ENCODE measurements at places on chromosomes 6 and 20. TPM values are rescaled to one million over a fixed set of nuclear protein-coding genes. Genes with fewer than 3 reads are reported as not detected.
A peak's percentile ranks its signal among the peaks of the same experiment; 100 is the strongest.

- no peak for DNase-seq
- H3K4me3 ChIP-seq, result peak overlapping the region; percentile 99
- no peaks in the 10 kb centered on the region for H3K36me3 ChIP-seq
- H3K4me1 ChIP-seq, result peaks cover 42% of the 10 kb centered on the region
Measured at GRCh38 chr20:32359633-32360332, 1.7 kb downstream of the ASXL1 start.

MDFI gene
- 31.8 TPM for total RNA-seq

SIRPG gene
- total RNA-seq, result not detected

TFAP2D gene
- total RNA-seq, result not detected

- no peak overlapping the region for H3K4me3 ChIP-seq
- H3K27ac ChIP-seq, result no peak overlapping the region
- no peaks in the 10 kb centered on the region for H3K27me3 ChIP-seq
- H3K4me1 ChIP-seq, result no peaks in the 10 kb centered on the region
Measured at GRCh38 chr6:140602431-140603248, 1228.2 kb upstream of the CITED2 start.

- H3K27me3 ChIP-seq, result no peaks in the 10 kb centered on the region
- DNase-seq, result no peak
- H3K4me1 ChIP-seq, result no peaks in the 10 kb centered on the region
- H3K4me3 ChIP-seq, result no peak overlapping the region
Measured at GRCh38 chr20:5888041-5888440, 62.3 kb downstream of the TRMT6 start.

- H3K27me3 ChIP-seq, result no peaks in the 10 kb centered on the region
- H3K4me3 ChIP-seq, result no peak overlapping the region
- no peak overlapping the region for H3K27ac ChIP-seq
- H3K36me3 ChIP-seq, result no peaks in the 10 kb centered on the region
- DNase-seq, result no peak
- H3K4me1 ChIP-seq, result no peaks in the 10 kb centered on the region
Measured at GRCh38 chr6:157925771-157926170, 55.9 kb upstream of the SYNJ2 start.

MSH5 gene
- total RNA-seq, result 12.2 TPM

ATP9A gene
- total RNA-seq, result 37.9 TPM

DNA sequence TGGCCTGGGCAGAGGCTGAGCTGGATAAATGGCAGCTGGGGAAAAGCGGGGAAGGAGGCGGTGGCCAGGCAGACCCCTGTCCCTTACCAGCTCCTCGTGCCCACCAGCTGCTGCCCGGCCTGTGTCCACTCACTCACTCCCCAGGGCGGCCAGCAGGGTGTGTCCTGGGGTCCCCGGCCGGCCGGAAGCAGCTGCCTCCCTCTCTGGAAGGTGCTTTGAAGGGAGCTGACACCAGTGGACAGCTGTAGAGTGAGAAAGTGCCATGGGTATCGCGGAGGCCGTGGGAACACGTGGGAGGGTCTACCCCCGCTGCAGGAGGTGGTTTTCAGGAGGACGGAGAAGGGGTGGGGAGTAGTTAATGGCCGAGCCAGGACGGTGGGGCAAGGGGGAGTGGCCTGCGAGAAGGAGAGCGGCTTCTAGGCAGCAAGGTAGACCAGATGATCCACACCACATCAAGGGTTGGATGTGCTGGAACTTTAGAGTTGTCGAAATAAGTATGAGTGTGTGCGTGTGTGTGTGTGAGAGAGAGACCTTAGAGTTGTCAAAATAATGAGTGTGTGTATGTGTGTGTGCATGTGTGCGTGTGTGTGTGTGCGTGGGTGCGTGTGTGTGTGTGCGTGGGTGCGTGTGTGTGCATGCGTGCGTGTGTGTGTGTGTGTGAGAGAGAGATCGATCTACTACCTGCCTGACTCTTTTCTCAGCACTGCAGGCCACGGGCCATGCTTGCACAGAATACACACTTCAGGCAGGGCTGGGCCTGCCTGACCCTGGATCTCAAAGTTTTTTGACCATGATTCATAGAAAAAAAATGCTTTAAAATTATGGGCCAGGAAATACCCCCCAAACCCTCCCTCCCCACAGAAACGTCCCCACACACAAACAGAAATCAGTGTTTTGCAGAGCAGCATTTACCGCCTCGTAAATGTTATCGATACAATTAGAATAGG, 43.9 kb downstream of the CDH4 start:
- H3K36me3 ChIP-seq, result no peaks in the 10 kb centered on the region
- H3K27me3 ChIP-seq, result no peaks in the 10 kb centered on the region
- no peak overlapping the region for H3K27ac ChIP-seq
- no peaks in the 10 kb centered on the region for H3K4me1 ChIP-seq
- no peak for DNase-seq

DNA sequence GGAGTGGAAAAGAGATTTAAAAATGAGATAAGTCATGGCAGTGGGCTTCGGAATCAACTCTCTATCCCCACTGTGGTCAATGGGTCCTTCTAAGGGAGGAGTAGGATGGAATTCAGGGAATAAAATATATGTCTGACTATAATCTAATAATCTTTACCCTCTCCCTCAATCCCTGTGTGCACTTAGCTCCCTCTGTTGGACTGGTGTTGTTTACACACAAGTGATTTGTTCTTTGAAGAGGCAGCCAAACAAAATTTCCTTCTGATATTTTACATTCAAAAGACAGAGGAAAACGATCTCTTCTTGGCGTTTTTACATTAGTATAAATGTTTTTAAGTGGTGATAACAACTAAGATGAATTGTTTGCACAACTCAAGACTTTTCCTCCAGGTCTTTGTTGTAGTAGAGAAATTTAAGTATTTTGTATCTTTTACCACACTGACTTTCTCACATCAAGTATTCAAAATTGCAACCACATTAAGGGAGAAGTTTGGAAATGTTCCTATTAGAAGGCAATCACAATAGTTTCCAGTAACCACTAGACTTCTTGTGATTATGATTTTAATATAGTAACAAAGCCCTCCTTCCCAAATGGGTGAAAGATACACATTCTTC, 317.8 kb downstream of the CENPW start:
- H3K36me3 ChIP-seq, result no peaks in the 10 kb centered on the region
- no peak overlapping the region for H3K4me3 ChIP-seq
- H3K27me3 ChIP-seq, result no peaks in the 10 kb centered on the region
- no peak overlapping the region for H3K27ac ChIP-seq
- no peak for DNase-seq
- H3K4me1 ChIP-seq, result no peaks in the 10 kb centered on the region

GRCh38 chr20:41268402-41268801, 49.1 kb downstream of the ZHX3 start:
- no peaks in the 10 kb centered on the region for H3K4me1 ChIP-seq
- no peak overlapping the region for H3K27ac ChIP-seq
- H3K27me3 ChIP-seq, result no peaks in the 10 kb centered on the region
- no peak for DNase-seq
- no peak overlapping the region for H3K4me3 ChIP-seq
- no peaks in the 10 kb centered on the region for H3K36me3 ChIP-seq

- DNase-seq, result no peak
- peaks cover 11% of the 10 kb centered on the region for H3K36me3 ChIP-seq
- H3K4me1 ChIP-seq, result peaks cover 3% of the 10 kb centered on the region
- H3K27ac ChIP-seq, result no peak overlapping the region
Measured at GRCh38 chr6:121205569-121205968, 128.7 kb downstream of the TBC1D32 start.

DNA sequence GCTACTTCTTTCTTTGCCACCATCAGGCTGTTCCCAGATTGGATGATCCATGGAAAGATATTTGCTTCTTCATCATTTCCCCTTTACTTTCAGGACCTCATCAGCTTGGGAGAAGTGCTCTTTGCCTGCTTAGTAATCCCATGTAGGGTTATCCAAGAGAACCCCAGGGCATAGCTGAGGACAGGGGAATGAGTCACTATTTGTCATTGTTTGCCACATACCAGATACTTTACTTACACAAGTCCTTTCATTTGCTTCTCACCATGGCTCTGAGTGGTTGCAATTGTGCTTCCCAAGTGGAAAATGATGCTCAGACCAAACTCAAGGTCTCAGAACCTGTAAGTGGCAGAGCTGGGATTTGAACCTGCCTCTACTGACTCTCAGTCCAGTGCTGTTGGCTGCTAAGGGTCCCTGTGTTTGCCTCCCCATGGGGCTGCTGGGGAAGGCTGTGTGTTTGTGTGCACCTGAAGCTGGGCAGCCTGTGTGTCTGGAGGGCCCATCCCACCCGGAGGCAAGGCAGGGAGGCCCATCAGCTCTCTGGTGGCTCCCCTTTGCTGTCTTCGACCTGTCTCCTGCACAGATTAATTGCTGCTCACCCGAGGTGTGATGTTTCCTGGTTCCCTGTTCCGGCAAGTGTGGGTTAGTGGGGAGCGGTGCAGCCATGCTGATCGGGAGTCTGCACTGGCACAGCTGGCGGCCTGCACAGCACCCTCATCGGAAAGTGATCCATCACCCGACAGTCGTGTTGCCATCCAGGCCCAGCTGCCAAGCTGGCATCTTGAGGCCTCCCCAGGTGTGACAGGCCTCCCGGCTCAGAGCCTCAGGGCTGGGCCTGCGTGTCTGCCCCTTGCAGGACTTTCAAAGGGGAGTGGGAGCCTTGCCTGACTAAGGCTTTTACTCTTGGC, 228.8 kb downstream of the DHX35 start:
- H3K4me1 ChIP-seq, result no peaks in the 10 kb centered on the region
- no peaks in the 10 kb centered on the region for H3K27me3 ChIP-seq
- H3K36me3 ChIP-seq, result no peaks in the 10 kb centered on the region
- H3K4me3 ChIP-seq, result no peak overlapping the region

DNA sequence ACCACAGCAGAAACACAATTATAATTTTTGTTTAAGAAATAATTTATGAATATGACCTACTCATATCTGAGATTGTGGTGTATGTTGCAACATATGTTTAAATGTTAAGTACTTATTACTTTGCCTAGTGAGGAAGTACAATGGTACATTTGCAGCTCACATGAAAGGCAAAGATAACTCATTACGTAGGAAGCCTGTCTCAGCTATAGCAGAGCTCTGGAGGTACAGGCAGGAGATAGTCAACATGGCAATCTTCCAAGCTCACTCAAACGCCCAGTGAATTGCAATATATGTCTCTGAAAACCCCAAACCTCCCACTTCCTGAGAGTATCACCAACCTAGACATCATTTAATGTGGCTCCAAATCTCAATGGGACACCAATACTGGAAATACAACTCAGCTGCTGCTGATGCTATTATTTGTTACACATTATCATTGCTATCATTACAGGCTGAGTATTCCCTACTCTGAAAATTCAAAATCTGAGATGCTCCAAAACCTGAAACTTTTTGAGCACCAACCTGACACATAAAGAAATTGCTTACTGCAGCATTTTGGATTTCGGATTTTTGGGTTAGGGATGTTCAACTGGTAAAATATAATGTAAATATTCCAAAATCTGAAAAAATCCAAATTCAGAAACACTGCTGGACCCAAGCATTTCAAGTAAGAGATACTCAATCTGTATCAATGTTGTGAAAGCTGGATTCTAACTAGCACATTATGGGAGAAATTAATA, 25.1 kb upstream of the GSTA4 start:
- DNase-seq, result no peak
- H3K27ac ChIP-seq, result no peak overlapping the region
- H3K27me3 ChIP-seq, result no peaks in the 10 kb centered on the region
- H3K36me3 ChIP-seq, result peaks cover 35% of the 10 kb centered on the region

- H3K36me3 ChIP-seq, result no peaks in the 10 kb centered on the region
- H3K27ac ChIP-seq, result no peak overlapping the region
- H3K4me3 ChIP-seq, result no peak overlapping the region
- no peaks in the 10 kb centered on the region for H3K27me3 ChIP-seq
- DNase-seq, result no peak
Measured at GRCh38 chr20:43040427-43040826, 149.3 kb downstream of the PTPRT start.

GRCh38 chr6:20243288-20243687, 31.0 kb upstream of the MBOAT1 start:
- H3K4me3 ChIP-seq, result no peak overlapping the region
- DNase-seq, result no peak
- no peaks in the 10 kb centered on the region for H3K36me3 ChIP-seq
- no peaks in the 10 kb centered on the region for H3K4me1 ChIP-seq
- no peaks in the 10 kb centered on the region for H3K27me3 ChIP-seq
- no peak overlapping the region for H3K27ac ChIP-seq
